Stimulated activated CD8-positive, alpha-beta memory T cell treated with anti-CD3 and anti-CD28 coated beads, Interleukin-7, amount 100 ng/mL, for 1 hour (primary cell): ENCODE measurements at places on chromosomes 2 and 18.

DNA sequence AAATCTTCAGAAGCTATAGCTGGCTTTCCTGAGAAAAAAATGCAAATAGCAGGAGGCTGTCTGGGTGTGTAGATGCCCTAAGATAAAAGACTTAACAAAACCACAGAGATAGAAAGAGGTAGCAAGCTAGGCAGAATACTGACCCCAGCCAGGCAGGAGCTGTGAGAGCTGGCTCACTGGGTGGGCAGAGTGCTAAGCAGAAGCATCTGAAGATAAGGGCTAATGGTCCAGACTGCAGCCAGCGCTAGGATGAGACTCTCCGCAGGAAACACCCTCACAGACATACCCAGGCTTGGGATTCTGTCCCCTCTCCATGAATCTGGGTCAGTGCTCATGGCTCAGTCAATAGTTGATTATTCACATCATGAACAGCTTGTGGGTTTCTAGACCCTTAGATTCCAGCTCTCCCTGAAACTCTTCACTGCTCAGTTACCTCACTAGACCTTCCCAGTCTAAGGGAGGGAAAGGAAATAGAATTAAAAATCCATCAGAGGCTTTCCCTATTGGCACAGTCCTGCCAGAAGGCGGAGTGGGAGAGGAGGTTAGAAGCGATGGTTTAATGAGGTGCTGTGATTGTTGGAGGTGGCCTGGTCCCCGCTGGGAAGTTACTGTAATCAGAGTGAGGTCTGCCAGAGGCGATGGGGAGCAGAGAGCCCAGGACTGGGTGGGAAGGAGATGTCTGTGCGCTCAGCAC is 21.4 kb upstream of the CCBE1 start:
- no peak for DNase-seq

GRCh38 chr2:237996021-237996593 is 29.3 kb downstream of the UBE2F start:
- no peak for DNase-seq

GRCh38 chr2:16972276-16972675 is 306.6 kb upstream of the CYRIA start:
- DNase-seq, result no peak

DNA sequence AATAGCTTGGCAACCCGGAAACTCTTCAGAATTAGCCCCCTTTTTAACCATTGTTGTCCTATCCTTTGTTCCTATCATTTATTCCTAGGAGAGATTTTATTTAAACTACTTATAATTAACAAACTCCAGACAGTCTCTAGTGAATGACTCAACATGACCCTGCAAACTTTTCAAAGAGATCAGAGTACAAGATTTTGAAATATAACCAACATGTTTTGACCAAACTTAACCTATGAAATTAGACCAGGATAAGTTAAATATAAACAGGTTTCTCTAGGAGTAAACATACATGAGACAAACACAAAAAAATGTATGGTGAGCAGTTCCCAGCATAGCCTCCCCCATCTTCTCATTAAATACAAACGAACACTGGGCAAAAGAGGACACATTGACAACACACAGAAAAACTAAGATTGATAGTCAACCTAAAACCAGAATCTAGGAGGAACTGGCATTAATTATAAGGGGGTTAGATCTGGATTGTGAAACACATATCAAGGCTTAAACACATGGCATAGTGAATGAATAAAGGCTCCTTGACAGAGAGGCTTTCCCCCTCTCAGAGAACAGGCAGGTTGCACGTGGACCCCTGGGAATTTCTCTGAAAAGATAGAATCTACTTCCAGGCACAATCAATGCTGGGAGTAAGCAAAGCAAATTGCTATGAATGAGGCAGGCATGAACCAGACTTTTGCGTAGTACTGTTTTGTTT is 284.1 kb downstream of the IRS1 start:
- no peak for DNase-seq

DNA sequence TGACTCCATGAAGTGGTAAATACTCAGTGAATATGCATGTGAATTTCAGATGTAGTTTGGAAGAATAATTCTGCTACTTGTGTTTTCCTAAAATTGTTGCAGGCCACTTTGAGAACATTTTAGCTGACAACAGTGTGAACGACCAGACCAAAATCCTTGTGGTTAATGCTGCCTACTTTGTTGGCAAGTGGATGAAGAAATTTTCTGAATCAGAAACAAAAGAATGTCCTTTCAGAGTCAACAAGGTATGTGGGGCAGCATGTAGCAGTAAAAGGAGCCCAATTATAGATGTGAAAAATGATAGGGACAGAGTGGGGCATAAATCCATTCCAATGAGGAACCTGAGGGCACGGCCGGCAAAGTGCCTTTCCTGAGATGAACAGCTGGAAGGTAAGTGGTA is 16.1 kb downstream of the SERPINB5 start:
- DNase-seq, result no peak

DNA sequence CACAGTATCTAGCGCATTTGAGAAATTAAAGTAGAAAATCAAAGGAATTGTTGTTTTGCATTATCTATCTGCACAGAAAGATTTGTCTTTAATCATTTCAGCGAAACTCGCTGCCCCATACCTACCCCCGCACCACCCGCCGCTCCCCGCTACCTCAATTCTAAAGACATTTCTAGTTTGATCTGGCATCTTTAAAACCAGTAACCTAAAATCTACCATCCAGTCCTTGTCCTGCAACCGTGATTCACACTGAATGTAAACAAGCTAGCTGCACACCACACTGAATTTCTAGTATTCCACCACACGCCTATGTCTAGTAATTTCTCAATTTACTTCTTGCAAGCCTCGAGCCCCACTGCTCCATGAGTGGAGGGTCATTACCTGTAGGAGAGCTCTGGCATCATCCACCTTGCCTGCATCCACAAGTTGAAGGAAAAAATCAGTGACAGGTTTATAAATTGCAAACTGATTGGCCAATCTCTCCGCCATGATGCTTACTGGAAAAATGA is 60.1 kb downstream of the ABCG8 start:
- DNase-seq, result no peak

- DNase-seq, result no peak
Measured at GRCh38 chr2:227147023-227147422, 17.0 kb downstream of the COL4A4 start.

DNA sequence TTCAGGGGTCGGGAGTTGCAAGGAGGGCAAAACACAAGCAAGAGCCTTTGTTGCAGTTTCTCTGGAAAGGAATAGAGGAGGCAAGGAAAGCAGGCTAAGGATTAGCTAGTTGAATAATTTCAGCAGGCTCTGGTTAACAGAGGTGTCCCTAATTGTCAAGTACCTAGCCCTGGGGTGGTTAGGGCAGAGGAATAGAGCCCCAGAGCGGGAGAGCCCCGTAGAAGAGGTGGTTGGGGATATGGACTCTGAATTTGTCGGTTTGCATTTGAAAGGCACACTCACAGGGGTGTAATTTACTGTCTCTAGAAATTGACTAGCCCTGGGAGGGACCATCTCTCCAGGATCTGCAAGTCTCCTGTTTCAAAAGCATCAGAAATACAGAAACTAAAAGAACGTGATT is 1030.2 kb downstream of the TMEM182 start:
- DNase-seq, result no peak

DNA sequence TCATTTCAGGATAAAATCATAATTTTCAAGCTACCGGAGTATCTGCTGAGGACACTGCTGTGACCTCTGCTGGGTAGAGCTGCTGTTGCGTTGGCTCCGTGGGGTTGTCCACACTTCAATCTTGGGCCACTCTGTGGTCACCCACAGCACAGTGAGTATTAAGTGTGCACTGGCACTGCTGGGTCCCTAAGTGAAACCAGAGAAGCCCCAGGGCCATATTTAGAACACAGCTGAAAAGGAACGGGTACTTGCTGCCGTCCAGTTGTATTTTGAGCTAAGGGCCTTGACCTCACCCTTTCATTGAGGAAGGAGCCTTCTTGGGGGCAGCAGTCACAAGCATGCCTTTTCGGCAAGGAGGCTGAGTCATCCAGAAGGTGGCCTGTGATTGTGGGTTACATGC is 10.1 kb downstream of the SLC9A4 start:
- DNase-seq, result no peak

DNA sequence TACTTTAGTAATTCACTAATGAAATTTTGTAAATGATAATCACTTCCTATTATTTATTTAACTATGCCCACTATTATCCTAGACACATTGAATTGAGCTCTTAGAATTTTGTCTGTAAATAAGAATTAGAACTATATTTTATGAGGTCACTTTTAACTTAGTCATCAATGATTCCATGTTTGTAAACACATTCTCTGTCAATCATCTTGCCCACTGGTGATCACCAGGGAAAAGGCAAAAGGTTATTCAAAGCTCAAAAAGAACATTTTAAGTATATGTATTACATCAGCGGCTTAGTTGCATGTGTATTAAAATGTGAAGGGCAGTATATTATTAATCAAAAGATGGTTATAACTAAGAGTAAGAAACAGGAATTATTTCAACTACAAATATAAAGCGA is 25.2 kb downstream of the SCN9A start:
- no peak for DNase-seq

GRCh38 chr2:444937-445884 is 157.3 kb upstream of the ALKAL2 start:
- DNase-seq, result no peak

DNA sequence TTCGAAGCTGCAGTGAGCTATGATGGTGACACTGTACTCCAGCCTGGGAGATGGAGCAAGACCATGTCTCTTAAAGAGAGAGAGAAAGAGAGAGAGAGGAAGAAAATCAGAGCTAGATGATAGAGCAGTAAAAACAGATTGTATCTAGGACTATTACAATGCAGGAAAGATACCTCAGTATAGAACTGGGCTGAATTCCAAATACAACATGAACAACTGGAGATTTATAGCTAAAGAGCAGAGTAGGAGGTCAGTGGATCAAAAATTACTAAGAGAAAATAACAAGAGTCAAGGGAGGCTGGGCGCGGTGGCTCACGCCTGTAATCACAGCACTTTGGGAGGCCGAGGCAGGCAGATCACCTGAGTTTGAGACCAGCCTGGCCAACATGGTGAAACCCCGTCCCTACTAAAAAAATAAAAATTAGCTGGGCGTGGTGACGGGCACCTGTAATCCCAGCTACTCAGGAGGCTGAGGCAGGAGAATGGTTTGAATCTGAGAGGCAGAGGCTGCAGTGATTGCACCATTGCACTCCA is 100.7 kb upstream of the MSH6 start:
- DNase-seq, result no peak

DNA sequence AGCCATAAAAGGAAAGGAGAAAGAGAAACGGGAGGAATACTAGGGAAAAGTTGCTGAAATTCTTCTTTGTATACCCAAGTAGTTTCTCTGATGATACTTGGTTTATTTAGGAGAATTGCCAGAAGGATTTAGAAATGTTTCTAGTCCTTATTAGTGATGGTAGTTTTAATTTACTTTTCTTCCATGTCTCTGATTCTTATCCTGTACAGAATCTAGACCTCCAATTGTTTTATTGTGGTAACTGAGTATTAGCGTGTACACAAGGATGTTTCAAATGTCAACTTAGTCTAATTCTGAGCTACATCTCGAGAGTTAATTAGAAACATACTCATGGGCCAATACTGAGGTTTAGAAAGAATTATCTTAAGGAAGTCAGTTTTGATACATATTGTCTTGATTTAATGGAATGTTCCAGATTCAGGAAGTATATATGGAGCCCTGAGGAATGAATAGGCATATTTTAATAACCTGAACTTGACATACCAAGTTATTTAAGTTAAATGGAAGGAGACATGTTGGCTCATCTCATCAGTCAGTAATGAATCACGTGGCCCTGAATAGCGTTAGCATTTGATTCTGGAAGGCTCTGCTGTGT is 219.6 kb downstream of the LTBP1 start:
- no peak for DNase-seq

DNA sequence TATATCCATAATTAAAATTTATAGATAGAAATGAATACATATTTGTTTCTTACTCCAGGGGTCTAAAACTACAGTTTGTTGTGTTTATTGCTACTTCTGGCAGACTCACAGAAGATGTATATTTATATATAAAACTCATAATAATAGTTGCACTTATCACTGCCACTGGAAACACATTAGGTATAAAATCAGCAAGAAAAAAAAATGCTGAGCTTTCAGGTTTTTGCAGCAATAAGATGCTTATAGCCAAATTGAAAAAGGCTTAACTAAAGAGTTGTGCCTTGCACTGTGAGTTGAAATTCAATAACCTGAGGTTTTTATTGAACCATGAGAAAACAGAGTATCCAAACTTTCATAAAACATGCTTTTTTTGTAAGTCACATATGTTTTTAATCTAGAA is 623.9 kb upstream of the CRIM1 start:
- DNase-seq, result no peak

- DNase-seq, result no peak
Measured at GRCh38 chr2:29175338-29175737, 60.1 kb downstream of the CLIP4 start.

DNA sequence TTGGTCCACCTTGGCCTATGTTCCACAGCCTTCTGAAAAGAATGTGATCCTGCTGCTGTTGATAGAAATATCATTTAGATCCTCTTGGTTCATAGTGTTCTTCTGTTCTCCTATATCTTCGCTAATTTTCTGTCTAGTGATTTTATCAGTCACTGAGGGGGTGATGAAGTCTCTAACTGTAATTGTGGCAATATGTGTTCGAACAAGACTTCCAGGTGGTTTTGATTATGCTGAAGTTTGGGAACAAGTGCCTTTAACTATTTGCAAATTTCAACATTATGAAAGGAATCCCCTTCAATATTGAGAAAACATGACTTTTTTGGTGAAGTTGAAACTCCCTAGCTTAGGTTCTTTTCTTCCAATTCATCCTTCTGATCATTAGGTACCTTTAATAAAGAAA is 140.4 kb downstream of the MTX2 start:
- DNase-seq, result no peak

DNA sequence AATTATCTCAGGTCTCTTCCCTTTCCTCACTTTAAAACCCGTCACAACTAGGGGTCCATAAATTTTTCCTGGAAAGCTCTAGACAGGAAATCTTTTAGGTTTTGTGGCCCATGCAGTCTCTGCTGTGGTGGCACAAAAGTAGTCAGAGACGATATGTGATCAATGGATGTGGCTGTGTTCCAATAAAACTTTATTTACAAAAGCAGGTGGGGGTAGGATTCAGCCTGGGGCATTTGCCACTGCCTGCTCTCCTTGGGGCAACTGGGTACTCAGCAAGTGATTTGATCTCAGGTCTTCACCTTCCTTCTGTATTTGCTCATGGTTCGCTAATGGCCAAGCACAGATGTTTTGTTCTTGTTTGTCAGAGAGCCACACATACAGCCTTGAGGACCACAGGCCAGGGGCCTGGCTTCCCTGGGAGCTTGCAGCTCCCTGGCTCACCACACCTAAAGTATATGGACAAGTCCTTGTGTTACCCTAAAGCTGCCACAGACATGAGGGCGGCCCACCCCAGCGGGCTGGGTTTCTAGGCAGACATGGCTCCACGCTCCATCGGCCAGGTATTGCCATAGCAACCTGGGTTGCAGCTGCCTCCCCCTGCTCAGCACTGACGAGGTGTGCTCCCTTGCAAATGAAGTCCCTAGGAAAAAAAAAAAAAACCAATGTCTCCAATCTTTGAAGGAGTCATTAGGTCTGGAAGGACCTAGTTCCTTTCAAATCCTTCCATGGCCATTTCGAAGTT is 89.7 kb upstream of the YWHAQ start:
- no peak for DNase-seq

DNA sequence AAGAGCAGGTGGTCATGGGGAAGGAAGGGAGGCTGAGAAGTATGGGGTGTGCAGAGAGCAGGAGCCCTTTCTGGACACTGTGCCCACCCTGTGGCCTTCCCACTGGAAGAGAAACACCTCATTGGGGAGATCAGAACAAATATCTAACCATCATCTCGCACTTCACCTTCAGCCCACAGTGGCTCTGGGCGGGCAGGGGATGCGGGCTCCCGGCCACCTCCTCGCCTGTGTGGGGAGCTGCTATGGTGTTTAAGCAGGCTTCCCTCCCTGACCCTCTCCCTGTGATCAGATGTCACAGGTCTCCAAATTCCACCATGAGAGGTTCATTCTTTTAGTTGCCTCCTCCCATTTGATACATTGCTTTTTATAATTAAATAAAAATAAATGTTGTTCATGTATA is 5.0 kb downstream of the FBLN7 start:
- no peak for DNase-seq
